T47D (cell line): ENCODE measurements at places on chromosomes 7 and 10.

DNA sequence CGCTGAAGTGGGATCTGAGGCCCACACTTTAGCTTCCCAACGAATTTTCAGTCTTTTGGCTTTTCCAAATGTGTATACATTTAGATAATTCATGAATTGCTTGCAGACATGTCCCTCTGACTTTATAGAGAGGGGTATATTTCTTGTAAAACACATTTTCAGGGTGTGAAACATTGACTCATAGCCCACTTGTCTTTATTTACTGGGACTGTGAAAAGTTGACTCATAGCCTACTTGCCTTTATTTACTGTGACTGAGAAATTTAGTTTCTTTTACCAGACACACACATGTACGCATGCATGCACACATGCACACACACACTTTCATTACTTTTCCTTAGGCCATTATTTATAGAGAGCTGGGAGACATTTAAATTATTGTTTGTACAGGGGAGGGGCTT lies 79.1 kb downstream of the VTI1A start:
- no peak for DNase-seq

DNA sequence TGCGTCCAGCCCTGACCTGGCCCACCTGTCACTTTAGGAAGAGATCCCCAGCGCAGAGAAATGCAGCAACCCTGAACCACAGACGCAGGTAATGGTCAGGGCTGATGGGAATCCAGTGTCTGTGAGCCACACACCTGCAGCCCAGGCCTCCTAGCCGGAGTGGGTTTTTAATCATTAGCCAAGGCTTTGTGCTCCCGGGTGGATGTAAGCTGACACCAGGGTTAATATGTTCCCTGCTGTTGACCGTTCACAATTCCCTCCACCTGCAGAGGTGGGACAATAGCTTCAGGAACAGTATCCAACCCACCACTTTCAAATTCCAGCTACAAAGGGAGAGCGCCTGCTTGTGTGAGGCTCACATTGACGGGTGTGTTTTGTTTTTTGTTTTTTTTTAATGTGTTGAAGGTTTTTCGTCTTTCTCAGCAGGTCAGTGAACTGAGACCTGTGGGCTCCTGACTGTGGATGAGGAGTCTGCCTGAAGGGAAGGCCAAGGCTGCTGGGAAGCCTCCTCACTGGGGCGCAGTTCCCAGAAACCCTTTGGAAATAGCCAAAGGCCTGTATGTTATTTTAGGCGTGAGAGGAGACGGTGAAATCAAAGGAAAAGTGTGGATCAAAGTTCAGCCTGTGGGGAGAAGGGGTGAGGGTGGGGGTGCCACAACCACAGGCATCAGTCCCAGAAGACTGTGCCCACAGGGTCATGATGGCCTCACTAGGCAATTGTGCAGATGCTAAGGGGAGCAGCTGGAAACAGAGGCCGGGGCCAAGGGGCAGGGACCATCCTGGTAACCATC lies 111.1 kb downstream of the TNS3 start:
- no peak for DNase-seq

DNA sequence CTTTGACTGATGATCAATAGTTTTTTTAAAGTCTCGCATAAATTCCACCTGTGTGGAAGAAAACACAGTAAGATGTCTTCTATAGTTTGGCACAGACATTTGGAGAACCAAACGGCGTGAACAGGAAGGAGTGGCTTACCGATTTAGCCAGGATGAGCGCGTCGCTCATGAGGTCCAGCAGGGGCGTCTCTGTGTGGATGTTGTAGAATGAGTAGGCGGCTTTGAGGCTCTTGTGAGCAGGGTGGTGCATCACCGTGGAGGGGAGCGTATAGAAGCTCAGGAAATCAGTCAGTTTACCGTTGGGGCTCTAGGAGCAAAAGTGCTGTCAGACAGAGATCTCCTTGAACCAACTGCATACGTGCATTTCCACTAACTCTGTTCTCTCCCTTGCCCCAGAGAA lies 15.5 kb downstream of the RPP38 start:
- no peak for DNase-seq

DNA sequence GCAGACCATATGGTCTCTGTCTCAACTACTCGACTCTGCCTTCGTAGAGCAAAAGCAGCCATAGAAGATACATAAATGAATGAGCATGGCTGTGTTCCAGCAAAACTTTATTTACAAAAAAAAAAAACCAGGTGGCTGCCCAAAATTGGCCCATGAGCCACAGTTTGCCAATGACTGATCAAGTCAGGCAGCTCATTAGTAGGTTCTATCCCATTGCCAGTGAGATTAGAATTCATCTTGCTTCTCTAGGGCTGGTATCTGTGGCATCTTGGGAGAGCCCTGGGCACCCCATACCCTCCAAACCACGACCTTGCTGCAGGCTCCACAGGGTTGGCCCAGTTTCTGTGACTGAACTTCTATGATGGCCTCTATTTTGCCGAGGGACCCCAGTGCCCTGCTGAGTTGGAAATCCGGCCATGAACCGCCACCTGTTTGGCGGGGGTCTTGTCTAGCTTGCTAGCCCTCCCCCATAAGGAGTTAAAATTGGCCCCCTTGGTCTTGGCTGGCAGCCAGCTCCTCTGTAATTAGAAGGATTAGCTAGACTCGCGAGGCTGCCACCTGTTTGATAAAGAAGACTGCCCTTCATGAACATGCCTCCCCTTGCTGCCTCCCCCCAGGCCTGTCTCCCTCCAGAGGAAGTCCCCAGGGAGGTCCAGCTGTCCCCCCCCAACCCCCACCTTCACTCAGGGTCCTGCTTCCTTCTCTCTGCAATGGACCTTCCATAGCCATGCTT lies 83.9 kb downstream of the CHN2 start:
- no peak for DNase-seq

- no peak for DNase-seq
These were observed 26.0 kb upstream of the ZNF32 start for GRCh38 chr10:43674553-43675210.

GRCh38 chr7:25358926-25359325 lies 130.6 kb upstream of the NPVF start:
- no peak for DNase-seq

DNA sequence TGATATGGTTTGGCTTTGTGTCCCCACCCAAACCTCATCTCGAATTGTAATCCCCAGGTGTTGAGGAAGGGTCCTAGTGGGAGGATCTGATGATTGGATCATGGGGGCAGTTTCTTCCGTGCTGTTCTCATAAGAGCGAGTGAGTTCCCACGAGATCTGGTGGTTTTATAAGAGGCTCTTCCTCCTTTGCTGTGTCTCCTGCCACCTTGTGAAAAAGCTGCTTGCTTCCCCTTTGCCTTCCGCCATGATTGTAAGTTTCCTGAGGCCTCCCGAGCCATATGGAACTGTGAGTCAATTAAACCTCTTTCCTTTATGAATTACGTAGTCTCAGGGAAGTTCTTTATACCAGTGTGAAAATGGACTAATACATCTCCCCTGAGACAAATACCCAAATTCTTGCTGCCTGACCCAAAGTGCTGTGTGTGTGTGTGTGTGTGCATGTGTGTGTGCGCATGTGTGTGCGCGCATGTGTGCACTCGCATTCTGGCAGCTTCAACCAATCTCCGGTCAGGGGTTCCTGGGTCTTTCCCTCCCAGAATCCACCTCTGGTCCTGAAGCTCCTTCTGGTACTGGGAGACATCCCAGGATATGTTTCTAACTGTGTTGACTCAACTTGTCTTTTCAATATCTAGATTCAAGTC lies 98.1 kb upstream of the LRRC4 start:
- no peak for DNase-seq

GRCh38 chr10:33005322-33006301 lies 47.6 kb upstream of the ITGB1 start:
- peak; percentile 18 for DNase-seq

- DNase-seq: no peak
These were observed 105.0 kb downstream of the KMT2C start for GRCh38 chr7:152330827-152331226.

DNA sequence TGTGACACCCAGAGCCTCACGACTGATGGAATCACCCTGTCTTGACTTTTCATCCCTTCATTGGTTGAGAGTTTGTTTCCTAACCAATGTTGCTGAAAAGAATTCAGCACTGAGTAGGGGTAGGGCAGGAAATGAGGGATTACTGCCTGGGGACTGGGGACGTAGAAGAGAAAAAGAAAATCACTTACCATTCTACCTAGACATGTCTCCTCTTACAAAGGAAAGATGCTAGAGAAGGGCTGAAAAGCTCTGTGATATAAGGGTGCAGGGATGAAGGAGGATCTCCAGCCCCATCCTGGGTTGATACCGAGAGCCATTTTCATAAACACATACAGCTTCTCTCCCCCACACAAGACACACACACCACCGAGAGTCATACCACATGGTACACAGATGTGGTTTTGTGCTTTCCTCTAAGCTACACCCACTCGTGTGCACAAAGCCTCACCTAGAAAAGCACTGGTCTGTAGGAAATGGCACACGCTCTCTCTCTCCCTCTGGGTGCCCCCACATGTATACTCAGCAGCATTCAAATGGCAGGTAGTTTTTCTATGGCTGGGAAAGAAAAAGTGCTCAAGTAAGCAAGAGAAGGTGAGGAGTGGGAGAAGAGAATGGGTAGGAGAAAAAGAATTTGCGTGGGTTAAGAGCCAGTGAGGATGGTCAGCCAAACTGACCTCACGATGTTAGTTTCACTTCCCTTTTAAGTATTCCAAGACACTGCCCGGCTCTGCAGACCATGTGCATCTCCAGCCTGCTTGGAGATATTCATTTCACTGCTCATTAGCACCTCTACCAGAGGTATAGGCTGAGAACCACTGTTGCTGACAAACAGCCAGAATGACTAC lies 85.8 kb downstream of the CALD1 start:
- DNase-seq: no peak

DNA sequence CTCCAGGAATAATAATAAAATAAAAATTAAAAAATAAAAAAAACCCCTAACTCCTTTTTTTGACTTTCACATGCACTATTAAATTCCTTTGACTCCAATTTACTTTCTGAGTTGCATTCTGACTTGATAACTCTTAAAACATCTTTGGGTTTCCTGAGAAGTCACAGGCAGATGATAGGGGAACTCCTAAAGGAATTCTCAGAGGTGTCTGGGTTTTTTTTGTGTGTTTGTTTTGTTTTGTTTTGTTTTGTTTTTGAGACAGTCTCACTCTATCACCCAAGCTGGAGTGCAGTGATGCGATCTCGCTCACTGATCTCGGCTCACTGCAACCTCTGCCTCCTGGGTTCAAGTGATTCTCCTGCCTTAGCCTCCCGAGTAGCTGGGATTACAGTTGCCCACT lies 52.7 kb upstream of the APBB1IP start:
- DNase-seq: no peak

DNA sequence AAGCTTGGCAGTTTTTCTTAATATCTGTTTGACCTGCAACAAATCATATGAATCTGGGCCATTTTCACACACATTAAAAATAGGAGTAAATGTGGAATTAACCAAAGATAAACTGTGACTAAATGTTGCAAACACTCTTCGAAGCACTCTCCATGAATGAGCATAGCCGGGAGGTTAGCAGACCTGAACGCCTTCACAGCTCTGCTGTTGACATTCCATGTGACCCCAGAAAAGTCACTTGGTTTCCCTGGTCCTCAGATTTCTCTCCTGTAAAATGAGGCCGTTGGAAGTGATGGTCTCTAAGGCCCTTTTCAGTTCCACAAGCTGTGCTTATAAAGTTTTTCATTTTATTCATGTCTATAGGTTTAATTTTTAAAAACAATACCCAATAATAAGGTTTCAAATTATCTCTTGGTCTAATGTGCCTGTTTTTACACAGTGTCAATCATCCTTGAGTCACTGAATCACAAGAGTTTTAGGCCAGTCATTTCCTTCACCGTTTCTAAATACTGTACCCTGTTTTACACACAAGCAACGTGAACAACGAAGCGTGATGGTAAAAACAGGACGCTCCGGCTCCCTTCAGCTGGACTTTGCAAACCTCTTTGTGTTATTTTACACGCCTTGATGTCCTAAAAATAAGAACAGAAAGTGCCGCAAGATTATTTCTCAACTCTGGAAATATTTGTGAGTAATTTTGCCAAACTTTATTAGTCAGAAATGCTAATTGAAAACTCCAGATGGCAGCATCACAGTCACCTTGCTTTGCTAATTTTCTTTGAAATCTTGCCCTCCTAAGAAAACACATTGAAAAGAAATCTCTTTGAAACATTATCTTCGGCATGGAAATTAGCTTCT lies 38.6 kb upstream of the MET start:
- no peak for DNase-seq

DNA sequence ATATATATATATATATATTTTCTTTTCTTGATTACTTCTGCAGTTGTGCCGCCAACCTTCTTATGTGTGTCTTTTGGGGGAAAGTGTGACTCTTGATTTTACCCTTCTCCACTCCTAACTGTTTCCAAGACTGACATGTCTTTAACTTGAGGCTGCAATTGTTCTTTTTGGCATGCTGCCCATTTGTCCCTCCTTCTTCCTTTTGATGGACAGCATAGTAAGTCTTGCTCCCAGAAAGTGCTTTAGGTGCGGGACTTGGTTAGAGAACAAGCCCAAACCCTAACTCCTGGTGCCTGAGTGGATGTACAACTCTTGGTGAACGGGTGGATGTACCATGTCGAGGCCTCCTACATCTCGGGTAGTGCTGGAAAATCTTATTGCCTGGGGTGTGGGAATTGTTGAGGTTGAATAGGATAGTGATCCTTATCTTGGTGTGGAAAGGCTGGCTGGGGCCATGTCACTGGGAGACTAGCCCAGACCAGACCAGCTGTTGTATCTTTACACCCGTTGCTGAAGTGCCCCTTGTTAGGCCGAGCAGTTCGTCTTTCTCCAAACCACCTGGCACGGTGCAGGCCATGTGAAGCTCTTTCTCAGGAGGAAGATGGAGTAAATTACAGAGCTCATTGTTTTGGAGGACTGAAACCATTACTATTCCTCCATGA lies 16.3 kb downstream of the TCF7L2 start:
- no peak for DNase-seq

DNA sequence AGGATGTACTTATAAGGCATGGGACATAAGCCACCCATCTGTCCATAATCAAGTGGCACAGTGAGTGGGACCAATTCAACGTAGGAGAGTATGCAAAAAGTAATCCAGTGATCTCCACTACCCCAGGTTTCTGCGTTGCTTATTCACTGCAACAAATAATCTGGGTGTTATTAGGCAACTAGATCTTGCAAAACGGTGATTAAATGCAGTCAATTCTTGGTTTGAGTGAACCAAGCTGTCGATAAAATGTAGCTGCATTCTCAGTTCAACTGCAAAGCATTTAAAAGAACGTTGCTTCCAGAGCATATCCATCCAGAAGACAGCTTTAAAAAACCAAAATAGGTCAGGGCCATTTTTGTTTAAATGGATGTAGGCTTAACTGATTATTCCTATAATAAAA lies 5.0 kb downstream of the LSMEM1 start:
- no peak for DNase-seq

GRCh38 chr7:143363016-143363937 lies 764 bp upstream of the FAM131B start:
- no peak for DNase-seq

DNA sequence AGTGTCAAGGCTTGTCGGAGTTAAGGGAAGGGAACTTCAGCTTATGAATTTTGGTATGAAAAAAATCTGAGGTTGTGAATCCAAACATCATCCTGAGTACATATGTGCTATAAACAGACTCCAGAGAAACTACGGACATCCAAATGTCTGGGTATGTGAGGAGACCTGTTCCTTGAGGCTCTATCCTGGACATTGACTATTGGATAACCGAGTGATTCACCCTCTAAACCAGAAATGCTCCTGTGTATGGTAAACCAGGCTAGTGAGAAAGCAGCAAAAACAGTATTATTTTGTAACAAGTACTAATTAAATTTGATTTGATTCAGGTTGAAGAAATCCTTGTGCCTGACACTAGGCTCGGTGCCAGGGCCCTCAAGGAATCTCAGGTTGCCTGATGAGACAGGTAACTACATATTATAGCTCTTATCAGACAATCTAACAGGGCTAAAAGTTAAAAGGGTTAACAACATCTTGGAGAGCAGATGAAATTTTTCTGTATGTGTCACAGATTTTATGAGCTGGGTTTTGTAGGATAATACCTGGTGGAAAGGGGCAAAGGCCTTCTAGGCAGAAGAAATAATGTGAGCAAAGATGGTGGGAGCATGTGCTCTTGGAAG lies 10.4 kb upstream of the STOX1 start:
- DNase-seq: no peak
